Large intestine (tissue), 12 donors: ENCODE measurements at places on chromosomes 5 and 9.

- no peaks in the 10 kb centered on the region for H3K36me3 ChIP-seq
- no peaks in the 10 kb centered on the region for H3K27me3 ChIP-seq
- H3K4me1 ChIP-seq: no peaks in the 10 kb centered on the region
- DNase-seq: no peak
- H3K4me3 ChIP-seq: no peak overlapping the region
- no peak overlapping the region for H3K27ac ChIP-seq
These were observed 1429.1 kb downstream of the MAT2B start for GRCh38 chr5:164934561-164934960.

DNA sequence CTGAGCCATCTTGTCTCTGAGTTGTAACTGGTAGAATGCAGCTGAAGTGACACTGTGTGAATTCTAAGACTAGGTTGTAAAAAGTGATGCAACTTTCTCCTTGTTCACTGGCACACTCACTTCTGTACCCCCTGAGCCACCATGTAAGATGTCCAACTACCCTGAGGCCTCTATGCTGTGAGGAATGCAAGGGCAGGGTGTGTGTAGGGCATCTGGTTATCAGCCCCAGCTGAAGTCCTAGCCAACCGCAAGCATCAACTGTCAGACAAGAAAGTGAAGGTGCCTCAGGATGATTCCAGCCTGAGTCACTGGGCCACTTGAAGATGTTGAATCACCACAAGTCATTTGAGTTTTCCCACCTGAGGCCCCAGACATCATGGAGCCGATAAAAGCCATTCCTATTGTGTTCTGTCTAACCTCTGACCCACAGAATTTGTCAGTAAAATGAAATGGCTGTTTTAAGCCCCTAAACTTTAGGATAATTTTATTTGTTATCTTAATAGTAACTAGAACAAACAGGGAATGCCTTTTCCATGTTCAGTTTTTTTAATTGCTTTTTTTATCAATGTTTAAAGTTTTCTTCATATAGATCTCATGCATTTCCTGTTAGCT, 18.7 kb upstream of the RHOBTB3 start:
- no peaks in the 10 kb centered on the region for H3K27me3 ChIP-seq

DNA sequence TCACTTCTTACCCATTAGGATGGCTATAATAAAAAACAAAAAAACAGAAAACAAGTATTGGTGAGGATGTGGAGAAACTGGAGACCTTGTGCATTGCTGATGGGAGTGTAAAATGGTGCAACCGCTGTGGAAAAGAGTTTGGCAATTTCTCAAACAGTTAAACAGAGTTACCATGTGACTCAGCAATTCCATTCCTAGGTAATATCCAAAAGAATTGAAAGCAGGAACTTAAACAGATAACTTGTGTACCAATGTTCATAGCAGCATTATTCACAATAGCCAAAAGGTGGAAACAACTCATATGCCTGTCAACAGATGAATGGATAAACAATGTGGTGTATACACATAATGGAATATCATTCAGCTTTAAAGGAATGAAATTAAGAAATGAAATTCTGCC, 28.9 kb downstream of the DCP2 start:
- H3K4me3 ChIP-seq: no peak overlapping the region
- H3K27ac ChIP-seq: no peak overlapping the region
- DNase-seq: no peak
- H3K4me1 ChIP-seq: no peaks in the 10 kb centered on the region
- H3K27me3 ChIP-seq: no peaks in the 10 kb centered on the region

DNA sequence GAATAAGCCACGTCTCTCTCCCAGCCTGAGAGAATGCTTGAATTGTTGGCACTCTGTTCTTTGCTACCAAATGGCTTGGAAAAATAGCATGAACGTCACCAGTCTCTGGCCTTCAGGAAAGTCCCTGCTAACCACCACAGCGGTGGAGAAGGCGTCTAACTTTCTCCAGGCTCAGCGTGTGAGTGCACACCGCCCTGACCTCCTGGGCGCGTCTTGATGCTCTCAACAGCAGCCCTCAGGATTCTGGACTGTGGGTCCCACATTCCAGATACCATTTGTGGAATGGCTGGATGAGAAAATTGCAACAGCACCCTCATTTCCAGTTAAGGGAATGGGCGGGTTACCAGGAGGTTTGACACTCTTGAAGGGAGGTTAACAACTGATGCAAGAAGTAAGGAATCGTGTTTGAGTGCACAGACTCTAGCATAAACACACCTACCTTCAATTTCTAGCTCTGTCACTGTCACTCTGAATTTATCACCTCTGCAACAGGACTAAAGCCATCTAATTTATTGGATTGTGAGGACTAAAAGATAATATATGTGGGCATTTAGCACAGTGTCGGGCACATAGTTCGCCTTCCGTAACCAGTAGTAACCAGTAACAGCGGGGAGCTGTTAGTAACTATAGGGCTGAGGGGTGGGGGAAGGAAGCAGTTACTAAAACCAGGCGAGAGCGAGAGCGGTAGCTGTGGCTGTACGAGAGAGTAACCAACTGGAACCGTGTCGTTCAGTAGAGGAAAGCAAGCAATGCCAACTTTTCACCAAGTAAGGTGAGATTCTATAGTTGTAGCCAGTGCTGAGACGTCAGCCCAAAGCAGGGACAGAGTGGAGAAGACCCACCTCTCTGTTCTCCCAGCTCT, 807 bp upstream of the PLGRKT start:
- peaks cover 8% of the 10 kb centered on the region for H3K4me1 ChIP-seq
- no peaks in the 10 kb centered on the region for H3K36me3 ChIP-seq
- H3K27ac ChIP-seq: peak overlapping the region; percentile 96
- H3K4me3 ChIP-seq: peak overlapping the region; percentile 79

GRCh38 chr9:34675048-34675714, 12.7 kb upstream of the CCL27 start:
- no peak overlapping the region for H3K27ac ChIP-seq
- no peak overlapping the region for H3K4me3 ChIP-seq
- no peaks in the 10 kb centered on the region for H3K36me3 ChIP-seq
- no peaks in the 10 kb centered on the region for H3K27me3 ChIP-seq

DNA sequence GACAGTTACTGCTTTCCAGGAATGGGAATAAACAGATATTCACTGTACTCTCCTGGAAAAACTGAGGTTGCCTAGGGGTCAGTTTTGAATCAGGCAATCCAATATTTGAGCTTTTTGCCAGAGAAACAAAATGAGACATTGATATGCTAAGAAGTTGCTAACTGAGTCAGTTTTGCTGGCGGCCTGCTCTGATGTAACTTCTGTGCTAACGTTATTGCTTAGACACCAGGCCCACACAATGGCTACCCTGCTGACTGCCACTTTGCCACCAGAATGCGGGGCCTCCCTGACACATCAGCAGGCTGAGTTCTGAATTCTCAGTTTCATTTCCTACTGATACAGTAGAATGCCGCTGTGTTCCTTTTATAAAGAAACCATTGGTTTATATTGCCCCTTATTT, 18.2 kb upstream of the ZNF618 start:
- H3K27me3 ChIP-seq: peaks cover 3% of the 10 kb centered on the region
- DNase-seq: no peak
- H3K4me3 ChIP-seq: no peak overlapping the region

- H3K4me1 ChIP-seq: no peaks in the 10 kb centered on the region
- no peak for DNase-seq
- H3K27me3 ChIP-seq: no peaks in the 10 kb centered on the region
- no peak overlapping the region for H3K27ac ChIP-seq
- no peaks in the 10 kb centered on the region for H3K36me3 ChIP-seq
These were observed 199.9 kb downstream of the LURAP1L start for GRCh38 chr9:12974671-12975070.

GRCh38 chr5:133967124-133967523, 1.3 kb downstream of the C5orf15 start:
- peak overlapping the region; percentile 79 for H3K4me3 ChIP-seq
- no peak for DNase-seq
- peaks cover 7% of the 10 kb centered on the region for H3K36me3 ChIP-seq
- peaks cover 9% of the 10 kb centered on the region for H3K4me1 ChIP-seq
- no peak overlapping the region for H3K27ac ChIP-seq

GRCh38 chr9:125529589-125530515, 177.2 kb downstream of the MAPKAP1 start:
- H3K27me3 ChIP-seq: no peaks in the 10 kb centered on the region
- H3K36me3 ChIP-seq: no peaks in the 10 kb centered on the region
- no peaks in the 10 kb centered on the region for H3K4me1 ChIP-seq
- H3K27ac ChIP-seq: no peak overlapping the region
- no peak for DNase-seq
- no peak overlapping the region for H3K4me3 ChIP-seq

DNA sequence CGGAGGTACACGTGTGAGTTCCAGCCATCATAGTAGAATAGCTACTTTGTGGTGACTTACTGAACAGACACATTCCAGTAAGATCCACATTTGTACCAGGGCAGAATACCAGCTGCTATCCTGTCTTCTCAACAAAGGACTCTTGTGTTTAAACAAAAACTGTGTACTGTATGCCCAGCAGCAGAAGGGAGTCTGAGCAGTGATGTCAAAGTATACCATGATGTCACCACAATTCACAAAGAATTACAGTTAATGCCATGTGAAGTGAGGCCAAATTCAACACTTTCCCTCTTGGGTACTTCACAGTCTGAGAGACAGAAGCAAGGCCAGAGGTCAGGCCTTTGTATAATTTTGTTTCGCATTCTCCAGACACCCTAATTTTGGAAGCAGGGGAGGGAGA, 137.0 kb downstream of the ADAMTSL1 start:
- no peak overlapping the region for H3K4me3 ChIP-seq
- H3K36me3 ChIP-seq: no peaks in the 10 kb centered on the region
- H3K27me3 ChIP-seq: no peaks in the 10 kb centered on the region
- H3K27ac ChIP-seq: no peak overlapping the region
- H3K4me1 ChIP-seq: no peaks in the 10 kb centered on the region

GRCh38 chr5:176485176-176485575, 37.0 kb downstream of the FAF2 start:
- no peak overlapping the region for H3K4me3 ChIP-seq
- no peaks in the 10 kb centered on the region for H3K27me3 ChIP-seq
- no peak for DNase-seq
- no peak overlapping the region for H3K27ac ChIP-seq

- no peak overlapping the region for H3K27ac ChIP-seq
- no peaks in the 10 kb centered on the region for H3K27me3 ChIP-seq
- H3K36me3 ChIP-seq: peaks cover 12% of the 10 kb centered on the region
- no peak for DNase-seq
These were observed 590.7 kb downstream of the RAB3C start for GRCh38 chr5:59173578-59173977.

- no peak for DNase-seq
- no peaks in the 10 kb centered on the region for H3K27me3 ChIP-seq
These were observed 146.1 kb downstream of the GAS1 start for GRCh38 chr9:86801246-86801645.

GRCh38 chr5:112614285-112614684, 123.4 kb upstream of the APC start:
- H3K36me3 ChIP-seq: no peaks in the 10 kb centered on the region
- DNase-seq: no peak
- H3K27ac ChIP-seq: no peak overlapping the region
- H3K4me1 ChIP-seq: no peaks in the 10 kb centered on the region
- peaks cover 2% of the 10 kb centered on the region for H3K27me3 ChIP-seq
- H3K4me3 ChIP-seq: no peak overlapping the region

GRCh38 chr9:74293479-74293878, 203.7 kb upstream of the RORB start:
- no peak overlapping the region for H3K27ac ChIP-seq
- H3K4me3 ChIP-seq: no peak overlapping the region
- H3K4me1 ChIP-seq: no peaks in the 10 kb centered on the region
- no peaks in the 10 kb centered on the region for H3K27me3 ChIP-seq
- H3K36me3 ChIP-seq: no peaks in the 10 kb centered on the region

DNA sequence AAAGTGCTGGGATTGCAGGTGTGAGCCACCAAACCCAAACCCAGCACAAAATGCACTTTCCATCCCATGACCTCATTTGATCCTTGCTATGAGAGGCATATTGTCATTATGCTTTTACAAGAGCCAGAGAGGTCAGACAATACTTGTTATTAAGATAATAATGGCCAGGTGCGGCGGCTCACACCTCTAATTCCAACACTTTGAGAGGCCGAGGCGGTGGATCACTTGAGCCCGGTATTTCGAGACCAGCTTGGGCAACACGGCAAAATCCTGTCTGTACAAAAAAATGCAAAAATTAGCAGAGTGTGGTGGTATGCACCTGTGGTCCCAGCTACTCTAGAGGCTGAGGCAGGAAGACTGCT, 55.9 kb upstream of the IL17B start:
- no peaks in the 10 kb centered on the region for H3K4me1 ChIP-seq
- no peak overlapping the region for H3K4me3 ChIP-seq
- no peak for DNase-seq
- no peak overlapping the region for H3K27ac ChIP-seq
- no peaks in the 10 kb centered on the region for H3K27me3 ChIP-seq
- peaks cover 7% of the 10 kb centered on the region for H3K36me3 ChIP-seq
